KG1 (cell line): ENCODE measurements at places on chromosomes 1 and 21.

GRCh38 chr1:41919131-41919530, 409 bp upstream of the HIVEP3 start:
- no peak for DNase-seq

DNA sequence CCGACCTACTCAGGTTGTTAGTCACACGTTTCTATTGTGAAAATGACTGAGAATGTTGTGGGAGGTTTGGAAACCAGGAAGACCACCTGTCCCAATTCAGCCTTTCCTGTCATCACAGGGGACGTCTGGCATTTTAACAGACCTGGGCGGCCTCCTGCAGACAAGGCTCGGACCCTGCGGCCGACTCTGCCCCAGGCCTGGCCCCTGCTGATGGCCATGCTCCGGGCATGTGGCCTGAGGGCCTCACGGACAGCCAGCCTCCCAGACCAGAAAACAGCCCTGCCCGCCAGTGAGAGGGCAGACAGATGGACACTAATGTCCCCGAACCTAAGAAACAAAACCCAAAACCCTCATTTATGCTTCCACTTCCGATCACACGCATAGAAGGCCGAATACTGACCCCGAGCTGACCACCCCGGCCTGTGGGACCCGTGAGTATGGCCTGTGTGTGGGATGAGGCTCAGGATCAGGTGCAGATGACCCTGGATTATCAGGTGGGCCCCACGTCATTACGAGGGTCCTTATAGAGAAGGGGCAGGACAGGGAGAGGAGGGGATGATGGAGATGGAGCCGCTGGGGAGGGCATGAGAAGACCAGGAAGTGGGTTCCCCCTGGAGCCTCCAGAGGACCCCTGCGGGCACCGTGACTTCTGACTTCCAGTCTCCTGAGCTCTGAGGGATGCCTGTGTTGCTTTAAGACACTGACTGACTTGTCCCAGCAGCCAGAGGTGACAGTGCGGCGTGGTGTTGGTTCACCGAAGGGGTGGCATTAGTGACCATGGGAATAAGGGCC, 9.6 kb downstream of the COL18A1 start:
- no peak for DNase-seq

DNA sequence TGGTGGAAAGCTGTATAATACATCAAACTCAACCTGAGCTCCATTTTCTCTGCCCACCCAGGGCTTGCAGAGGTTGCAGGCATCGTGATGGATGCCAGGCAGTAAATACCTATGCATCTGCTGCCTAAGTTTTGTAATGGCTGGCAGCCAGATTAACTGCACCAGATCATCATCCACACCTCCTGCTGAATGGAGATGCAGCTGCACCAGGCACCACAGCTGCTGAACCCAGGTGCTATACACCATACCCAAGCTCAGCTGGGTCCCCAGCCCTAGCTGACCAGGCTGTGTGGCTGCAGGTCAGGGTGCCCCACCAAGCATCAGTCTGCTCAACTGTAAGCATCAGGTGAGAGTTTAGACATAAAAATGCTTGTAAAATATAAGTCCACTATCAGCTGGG, 6.7 kb upstream of the SNAPIN start:
- no peak for DNase-seq

- DNase-seq = no peak
Observed at GRCh38 chr1:52552236-52552504, 722 bp downstream of the TUT4 start.

DNA sequence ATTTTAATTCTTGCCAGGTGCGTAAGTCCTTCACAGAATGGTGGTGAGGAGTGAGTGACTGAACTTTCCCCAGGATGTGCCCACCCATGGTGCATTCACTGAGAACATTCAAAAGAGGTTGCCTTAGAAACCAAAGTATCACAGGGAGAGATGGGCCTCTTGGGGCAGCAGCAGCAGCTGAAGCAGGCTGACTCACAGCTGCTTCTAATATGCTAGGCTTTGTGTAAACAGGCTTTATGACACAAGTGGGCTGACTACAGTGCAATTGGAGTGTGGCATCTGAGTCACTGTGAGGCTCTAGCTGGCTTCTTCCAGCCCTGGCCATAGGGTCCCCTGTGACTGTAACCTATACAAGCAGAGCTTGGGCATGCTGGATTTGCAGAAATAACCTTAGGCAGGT, 12.6 kb downstream of the PIGP start:
- DNase-seq = no peak

DNA sequence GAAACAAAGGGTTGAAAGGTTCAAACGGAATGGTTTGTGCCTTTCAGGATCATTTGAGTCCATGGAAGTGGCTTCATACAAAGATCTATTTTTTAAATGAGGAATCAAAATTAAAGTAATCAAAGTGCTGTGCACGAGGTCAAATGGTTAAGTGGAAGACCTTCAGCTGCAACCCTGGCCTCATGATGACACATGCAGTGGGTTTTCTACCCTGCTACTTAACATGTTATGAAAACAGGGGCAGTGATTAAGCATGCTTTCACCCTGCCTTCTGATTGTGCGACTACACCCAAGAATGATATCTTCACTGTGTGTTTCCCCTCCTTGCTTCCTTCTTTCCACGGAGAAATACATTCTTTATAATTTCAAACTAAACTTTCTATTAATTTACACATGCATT, 604.2 kb downstream of the LRRIQ3 start:
- no peak for DNase-seq

DNA sequence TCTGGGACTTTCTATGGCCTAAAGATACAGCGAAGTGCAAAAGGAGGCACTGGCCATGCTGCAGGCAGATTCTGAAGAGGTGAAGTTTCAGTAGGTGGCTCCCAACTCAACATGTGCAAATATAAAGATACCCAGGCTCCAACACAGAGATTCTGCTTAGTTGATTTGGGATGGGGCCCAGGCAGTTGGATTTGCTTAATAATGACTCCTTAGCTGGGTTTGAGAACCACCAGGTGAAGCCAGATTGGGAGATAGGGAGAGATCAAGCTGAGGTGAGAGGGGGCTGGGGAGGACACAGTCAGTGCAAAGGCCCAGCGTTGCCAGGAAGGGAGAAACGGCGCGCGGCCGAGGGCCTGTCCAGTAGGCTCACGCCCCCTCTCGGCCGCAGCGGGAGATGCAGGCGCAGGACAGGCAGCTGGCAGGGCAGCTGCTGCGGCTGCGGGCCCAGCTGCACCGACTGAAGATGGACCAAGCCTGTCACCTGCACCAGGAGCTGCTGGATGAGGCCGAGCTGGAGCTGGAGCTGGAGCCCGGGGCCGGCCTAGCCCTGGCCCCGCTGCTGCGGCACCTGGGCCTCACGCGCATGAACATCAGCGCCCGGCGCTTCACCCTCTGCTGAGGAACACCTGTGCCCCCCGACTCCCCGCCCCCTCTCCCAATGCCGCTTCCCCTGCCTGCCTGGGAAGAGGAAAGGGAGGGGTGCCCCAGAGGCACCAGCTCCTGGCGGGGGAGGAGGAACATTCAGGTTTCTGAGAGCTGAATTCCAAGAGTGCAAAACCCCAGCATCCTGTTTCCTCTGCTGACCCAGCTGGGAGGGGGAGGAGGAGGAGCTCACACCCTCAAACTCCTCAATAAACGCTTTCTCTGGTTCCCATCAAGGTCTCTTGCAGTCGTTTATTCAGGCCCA, 1.2 kb downstream of the FAM167B start:
- DNase-seq = no peak

- DNase-seq = no peak
Observed at GRCh38 chr1:76611770-76612445, 255.4 kb upstream of the ST6GALNAC5 start.

- DNase-seq = no peak
Observed at GRCh38 chr21:33403128-33403785, at the start of gene IFNGR2. Gene IFNGR2 (plus strand): TSS chr21:33403413. CDS start chr21:33403544, 131 bp downstream.

GRCh38 chr21:45354970-45355369, 50.0 kb upstream of the COL18A1 start:
- DNase-seq = no peak

- DNase-seq = no peak
Observed at GRCh38 chr1:33256221-33256470, 146 bp upstream of the ZNF362 start.

DNA sequence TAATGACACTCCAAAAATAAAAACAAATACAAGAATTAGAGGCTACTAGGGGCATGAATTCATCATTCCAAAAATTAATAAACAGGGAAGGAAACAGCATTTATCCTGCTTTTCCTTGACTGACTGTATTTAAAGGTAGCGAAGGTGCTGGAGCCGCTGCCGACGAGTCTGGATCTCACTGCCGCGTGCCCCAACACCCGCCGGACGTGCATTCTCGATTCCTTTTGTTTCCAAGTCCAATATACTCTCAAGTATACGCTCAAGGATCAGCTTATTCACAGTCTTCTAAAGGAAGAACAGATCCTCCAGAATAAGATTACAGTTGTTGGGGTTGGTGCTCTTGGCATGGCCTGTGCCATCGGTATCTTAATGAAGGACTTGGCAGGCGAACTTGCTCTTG, 88.2 kb upstream of the GNG4 start:
- no peak for DNase-seq

DNA sequence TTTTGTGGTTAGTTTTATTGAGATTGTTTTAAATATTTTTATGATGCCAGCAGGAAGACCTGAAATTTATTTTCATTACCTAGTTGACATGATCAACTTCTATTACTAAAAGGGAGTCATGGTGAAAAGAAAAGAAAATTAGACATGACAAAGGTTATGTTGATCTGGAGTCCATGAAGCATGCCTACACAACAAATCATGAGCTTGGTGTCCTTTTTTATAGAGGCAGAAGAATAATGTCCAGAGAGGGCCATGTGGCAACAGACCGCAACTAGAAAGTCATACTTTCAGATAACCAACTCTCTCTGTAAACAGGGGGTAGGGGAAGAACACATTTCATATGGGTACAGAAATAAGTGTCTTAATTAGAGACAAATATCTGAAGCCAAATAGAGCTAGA, 175.5 kb upstream of the HOOK1 start:
- no peak for DNase-seq
